ENCODE measurements at places on chromosomes 5 and 9.

- no peak for DNase-seq
Measured at GRCh38 chr9:130785940-130786508, 49.0 kb upstream of the ABL1 start.

DNA sequence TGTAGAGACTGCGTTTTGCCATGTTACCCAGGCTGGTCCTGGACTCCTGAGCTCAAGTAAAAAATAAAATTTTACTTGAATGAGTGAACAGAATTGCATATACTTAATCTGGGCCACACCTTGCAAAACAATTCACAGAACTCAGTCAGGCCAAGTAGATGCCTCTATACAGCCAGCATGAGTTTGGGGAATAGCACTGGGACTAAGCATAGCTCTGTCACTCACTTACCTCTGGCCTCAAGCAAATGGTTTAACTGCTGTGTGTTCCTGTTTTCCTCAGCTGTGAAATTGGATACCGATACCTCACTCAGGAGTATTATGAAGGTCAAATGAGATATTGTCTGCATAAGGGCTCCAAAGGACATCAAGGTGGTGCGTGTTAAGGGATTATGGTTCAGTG, 10.9 kb upstream of the FRMPD1 start:
- no peak for DNase-seq

DNA sequence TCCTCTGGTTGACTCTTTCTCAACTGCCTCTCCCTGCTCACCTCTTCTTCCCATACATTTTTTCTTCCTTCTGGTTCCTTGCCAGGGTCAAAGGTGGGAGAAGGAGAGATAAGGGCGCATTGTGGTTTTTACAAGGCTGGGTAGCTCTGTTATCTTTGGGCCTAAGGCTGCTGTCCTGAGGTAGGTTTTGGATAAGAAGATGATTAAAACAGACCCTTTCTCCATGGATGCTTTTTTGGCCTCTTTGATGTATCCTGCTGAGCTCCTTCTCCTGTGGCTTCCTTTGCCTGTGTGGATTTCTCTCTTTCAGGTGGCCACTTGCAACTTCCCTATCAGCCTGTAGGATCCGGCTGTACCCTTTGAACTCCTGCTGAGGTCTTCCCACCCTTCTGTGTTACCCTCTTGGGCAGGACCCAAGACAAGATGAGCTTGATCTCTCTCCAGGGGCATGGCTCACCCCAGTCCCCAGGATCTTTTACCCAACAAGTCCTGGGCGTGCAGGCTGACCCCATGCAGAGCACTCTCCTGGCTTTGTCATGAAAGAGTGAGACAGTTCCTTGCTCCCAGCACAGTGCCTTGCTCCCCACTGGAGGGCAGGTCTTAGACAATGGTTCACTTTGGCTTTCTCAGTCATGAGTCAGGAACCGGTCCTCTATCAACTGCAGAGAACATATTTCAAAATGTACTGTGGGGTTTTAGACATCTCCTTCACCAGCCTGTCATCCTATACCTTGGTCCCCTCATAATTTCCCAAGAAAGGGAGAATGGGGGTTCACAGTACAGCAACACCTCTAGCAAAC, 197.9 kb downstream of the TLE4 start:
- DNase-seq = no peak

GRCh38 chr9:10112798-10113197, 500.0 kb downstream of the PTPRD start:
- no peak for DNase-seq

GRCh38 chr5:162811071-162811470, 626.3 kb upstream of the CCNG1 start:
- no peak for DNase-seq

- no peak for DNase-seq
Measured at GRCh38 chr5:75108931-75109596, 56.7 kb upstream of the GCNT4 start.

DNA sequence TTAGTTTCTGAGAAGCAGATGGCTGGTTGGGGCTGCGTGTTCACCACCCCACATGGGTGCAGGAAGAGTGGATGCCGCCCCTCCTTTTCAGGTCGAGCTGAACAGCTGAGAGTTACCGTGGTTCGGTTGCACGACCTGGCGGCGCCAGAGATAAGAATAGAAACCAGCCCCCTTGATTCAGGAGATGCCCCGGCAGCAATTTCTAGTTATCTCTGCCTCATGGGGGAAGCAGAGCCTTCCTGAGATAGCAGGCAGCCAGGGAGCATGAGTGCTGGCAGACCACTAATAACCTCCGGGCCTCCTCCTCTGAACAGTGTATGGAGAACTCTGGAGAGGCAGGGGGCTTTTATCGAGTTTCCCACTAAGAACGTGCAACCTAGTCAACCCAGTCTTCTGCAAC, 177.8 kb downstream of the NSG2 start:
- no peak for DNase-seq

GRCh38 chr5:140101179-140101578, 12.7 kb upstream of the PURA start:
- no peak for DNase-seq

- DNase-seq = no peak
Measured at GRCh38 chr9:33029231-33029786, 4.2 kb downstream of the DNAJA1 start.

GRCh38 chr9:132632413-132633129, 37.2 kb downstream of the DDX31 start:
- DNase-seq = no peak

DNA sequence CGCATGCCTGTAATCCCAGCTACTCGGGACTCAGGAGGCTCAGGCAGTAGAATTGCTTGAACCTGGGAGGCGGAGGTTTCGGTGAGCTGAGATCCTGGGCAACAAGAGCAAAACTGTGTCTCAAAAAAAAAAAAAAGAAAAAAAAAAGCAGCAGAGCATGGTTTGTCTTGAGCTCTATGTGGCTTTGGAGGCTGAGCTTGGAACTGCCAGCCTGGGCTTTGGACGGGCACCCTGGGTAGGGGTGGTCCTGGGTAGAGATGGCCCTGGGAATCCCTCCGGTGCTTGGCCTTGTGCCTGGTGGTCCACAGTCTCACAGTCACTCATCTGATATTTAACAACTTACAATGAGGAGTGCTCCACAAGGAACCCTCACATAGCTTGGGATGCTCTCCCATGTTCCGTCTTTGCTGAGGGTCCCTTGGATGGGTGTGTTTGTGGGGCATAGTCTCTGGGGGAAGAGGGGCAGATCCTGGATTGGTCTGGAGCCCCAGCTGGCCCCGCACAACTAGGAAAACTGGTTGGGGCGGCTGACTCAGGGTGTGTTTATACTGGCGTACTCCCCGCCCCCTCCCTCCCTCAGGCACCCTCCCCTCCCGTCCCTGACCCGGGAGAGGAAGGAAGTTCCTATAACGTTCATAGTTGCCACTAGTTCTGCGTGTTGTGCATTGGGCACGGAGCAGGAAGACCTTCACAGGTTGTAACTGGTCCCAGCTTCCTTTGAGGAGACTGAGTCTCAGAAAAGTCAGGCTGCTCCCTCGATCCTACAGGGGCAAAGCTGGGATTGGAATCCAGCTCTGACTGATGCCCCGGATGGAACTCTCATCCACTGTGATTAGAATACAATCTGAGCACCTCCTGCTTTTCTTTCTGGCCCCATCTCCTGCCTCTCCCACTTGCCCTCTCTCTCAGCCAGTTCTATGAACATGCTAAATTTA, 11.2 kb downstream of the IER5L start:
- peak; percentile 94 for DNase-seq
